ENCODE measurements at places on chromosomes 11 and 22.

GRCh38 chr11:61814958-61815789 is 1.6 kb downstream of the FADS1 start:
- peak; percentile 50 for DNase-seq

DNA sequence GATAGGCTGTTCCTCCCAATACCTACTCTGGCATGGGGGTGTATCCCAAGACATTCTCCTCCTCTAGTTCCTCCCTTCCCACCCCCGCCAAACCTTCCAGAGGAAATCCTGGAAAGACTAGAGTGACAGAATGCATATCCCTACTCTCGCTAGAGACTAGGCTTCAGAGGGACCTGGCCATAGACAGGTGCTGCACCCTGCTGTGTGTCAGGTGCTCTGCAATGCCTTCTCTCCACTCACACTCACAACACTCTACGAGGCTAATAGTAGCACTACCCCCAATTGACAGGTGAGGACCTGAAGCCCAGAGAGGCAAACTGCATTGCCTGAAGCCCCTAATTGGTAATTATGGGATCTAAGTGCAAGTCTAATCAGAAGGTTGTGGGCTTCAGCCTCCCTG is 46.2 kb upstream of the LMO1 start:
- DNase-seq, result no peak

GRCh38 chr22:26903030-26903856 is 245.9 kb downstream of the MIAT start:
- DNase-seq, result no peak

DNA sequence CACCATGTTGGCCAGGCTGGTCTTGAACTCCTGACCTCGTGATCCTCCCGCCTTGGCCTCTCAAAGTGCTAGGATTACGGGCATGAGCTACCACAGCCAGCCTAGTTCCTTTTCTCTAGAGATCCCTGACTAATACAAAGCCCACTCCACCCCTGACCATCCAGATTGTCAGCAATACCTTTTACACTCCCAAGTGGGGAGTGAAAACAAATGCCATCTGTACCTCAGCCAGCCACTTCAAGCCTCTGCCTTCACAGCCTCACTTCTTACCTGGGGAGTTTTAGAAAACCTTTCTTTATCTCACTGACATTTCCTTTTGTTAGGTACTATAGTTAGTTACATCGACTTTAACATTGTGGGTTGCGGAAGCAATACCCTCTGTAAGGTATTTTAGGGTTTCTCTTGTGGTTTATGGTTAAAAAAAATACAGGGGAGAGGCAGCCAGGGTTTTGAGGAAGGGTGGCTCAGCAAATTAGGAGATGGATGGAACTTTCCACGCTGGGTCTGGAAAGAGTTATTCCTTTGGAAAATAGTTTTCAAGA is 8.9 kb downstream of the TOM1 start:
- DNase-seq, result no peak

GRCh38 chr22:43060183-43060582 is 29.0 kb downstream of the TTLL1 start:
- DNase-seq, result peak; percentile 41

DNA sequence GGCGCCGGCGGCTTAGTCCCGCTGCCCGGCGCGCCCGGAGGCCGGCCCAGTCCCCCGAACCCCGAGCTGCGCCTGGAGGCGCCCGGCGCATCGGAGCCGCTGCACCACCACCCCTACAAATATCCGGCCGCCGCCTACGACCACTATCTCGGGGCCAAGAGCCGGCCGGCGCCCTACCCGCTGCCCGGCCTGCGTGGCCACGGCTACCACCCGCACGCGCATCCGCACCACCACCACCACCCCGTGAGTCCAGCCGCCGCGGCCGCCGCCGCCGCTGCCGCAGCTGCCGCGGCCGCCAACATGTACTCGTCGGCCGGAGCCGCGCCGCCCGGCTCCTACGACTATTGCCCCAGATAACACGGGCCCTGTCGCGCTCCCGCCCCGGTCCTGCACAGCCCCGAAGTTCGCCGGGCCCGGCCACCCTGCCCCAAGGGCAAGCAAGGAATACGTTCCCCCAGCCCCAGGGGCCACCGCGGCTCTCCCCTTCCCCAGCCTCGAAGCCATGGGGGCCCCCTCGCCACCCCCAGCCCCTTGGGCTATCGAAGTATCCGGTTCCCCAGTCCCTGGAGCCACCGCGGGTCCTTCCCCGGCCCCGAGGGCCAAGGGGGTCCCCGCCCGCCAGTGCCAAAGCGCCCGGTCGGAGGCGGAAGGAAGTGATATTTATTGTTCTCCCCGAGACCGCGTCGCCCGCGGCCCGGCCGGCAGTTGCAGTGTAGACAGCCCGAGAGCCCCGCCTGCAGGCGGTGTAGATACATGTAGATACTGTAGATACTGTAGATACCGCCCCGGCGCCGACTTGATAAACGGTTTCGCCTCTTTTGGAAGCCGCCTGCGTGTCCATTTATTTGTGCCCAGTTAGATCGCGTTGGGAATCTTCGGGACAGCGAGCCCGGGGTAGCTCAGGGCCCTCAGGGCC is 6.2 kb downstream of the TBX1 start:
- no peak for DNase-seq

DNA sequence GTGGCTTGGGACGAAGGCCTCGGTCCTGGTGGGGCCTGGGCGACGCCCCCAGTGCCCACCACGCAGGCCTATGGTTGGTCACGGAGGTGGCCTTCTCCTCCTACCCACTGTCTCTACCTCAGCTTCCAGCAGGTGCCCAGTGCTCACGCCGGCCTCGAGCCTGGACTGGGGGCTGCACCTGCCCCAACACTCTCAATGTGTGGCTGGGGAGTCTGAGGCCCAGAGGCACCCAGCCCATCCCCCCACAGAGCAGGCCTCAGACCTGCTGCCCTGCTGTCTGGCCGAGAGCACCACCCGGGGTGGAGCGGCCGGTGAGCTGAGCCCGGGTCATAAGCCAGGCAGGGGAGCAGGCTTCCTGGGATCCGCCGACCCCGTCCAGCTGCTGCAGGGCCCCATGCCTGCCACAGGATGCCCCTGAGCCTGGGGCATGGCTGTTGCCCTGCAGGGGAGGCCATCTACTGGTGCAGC is 28.6 kb upstream of the MUC5AC start:
- no peak for DNase-seq

DNA sequence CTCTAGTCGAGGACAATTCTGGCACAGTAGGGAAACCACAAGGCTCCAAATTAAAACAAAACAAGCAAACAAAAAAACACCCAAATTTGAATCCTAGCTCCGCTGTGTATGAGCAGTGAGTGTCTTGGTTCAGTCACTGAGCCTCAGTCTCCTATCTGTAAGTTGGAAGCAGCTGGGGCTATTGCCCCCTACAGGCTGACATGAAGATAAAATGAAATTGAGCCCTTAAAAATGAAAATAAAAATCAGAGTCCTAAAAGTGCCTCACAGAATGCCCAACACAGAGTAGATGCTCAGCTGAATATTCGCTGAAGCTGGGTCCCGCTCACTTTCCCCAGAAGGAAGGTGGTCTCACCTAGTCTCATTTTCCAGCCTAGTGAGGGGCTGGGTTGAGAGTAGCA is 65.2 kb downstream of the PDE2A start:
- peak; percentile 21 for DNase-seq

DNA sequence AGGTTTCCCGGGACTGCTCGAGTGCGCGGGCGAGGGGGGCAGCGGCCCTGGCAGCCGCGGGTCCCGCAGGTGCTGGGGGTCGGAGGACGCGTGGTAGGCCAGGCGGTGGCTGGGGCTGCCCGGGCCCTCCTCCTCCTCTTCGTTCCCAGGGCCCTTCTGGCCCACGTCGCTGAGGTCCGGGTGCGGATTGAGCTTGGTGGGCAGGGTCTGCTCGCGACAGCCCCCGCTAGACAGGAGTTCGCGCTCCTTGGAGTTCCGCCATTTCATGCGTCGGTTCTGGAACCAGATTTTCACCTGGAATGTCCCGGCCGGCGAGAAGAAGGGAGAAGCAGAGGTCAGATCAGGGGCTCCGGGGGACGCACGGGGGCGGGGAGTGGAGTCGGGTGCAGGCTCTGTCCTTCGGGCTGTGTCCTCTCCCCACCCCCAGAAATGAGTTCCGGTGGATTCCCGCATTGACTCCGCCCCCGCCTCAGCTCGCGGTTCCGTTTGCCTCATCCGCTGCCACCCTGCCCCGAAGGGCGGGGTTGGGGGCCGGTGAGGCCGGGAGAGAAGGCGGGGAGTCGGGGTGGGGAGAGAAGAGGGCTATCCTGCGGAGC is 3.9 kb downstream of the DBX1 start:
- DNase-seq, result no peak

DNA sequence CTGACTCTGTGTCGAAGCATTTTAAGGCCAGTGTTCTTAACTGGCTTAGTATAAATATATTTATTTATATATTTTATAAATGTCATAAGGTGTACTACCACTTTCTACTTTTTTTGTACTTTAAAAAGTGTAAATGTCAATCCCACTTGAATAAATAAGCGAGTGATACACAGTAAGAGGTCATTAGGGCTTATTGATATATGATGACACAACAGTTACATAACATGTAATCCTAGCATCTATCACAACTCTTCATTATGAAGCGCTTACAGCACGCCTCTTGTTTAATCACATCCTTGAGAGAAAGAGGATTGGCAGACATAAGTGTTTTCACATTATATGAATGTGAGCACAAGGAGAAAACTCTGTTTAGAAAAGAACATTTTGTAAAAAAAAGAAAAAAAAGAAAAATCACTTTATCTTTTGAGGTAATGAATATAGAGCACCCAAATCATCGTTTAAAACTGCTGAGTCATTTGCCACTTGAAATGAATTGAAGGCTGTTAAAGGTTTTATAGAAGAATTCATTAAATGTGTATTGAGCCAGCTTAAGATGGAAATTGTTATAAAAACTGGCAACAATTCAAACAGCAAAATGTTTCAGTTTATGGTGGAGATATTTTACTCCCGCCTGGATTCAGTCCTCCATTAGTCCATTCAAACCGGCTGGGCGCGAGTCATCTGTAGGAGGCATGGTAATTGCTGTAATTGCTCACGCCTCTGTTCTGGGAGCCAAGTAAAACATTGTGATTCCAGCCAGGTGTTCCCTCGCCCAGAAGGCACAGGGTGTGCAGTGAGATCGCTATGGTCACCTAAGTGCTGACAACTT is 627.3 kb upstream of the KIRREL3 start:
- no peak for DNase-seq

DNA sequence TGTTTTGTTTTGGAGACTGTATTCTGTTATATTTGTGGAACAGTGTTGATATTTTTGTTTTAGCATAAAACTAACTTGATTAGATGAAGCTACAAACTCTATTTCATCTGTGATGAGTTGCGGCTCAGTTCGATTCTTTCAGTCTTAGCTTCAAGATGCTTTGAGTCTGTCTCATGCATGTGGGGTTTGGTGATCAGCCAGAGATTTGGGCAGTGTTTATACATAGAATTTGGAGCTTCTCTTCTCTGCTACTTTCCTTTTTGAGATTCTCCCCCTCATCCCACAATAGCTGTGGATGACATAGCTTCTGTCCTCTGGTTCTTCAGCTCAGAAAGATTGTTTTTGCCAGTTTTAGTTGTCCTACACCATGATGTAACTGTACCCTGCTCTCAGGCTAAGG is 90.4 kb downstream of the ARHGAP20 start:
- no peak for DNase-seq

GRCh38 chr22:37581504-37581903 is 1.6 kb upstream of the LGALS2 start:
- no peak for DNase-seq

DNA sequence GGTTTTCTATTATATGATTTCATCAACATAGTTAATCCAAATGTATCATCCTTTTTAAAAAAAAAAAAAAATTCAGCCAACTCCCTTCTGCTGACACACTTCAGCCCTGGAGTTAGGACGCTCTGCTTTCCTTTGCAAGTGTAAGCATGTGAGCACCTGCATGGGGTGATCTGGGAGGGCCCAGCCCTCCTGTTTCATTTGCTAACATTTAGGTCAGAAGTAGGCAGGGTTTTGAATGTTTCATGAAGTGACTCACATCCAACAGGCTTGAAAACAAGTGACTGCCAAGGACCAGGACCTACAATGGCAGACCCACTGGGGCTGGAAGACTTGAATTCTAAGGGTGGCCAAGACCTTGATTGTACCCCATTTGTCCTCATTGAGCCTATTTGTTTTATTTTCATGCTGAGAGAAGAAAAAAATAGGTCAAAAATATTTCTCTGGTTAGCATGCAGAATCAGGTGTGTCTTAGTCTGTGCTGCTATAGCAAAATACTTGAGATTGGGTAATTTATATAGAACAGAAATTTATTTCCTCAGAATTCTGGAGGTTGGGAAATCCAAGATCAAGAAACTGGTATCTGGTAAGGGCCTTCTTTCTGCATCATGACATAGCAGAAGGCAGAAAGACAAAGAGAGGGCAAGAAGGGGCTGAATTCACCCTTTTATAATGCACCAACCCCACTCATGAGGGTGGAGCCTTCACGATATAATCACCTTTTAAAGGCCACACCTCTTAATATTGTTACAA is 137.6 kb downstream of the CD44 start:
- DNase-seq, result no peak

- no peak for DNase-seq
Observed at GRCh38 chr22:36546932-36547331, 18.0 kb upstream of the EIF3D start.

GRCh38 chr11:70490208-70490607 is 91.9 kb downstream of the CTTN start:
- no peak for DNase-seq

All from hematopoietic multipotent progenitor cell treated with erythropoietin and hydrocortisone succinate and interleukin-3 and kit ligand, for 15 days (in vitro differentiated cells).